ENCODE measurements at places on chromosomes 4 and X.

GRCh38 chr4:169098054-169098497 is 88.0 kb upstream of the CBR4 start:
- no peak for DNase-seq

- no peak for DNase-seq
Observed at GRCh38 chrX:153365670-153366069, 31.7 kb downstream of the ZNF275 start.

DNA sequence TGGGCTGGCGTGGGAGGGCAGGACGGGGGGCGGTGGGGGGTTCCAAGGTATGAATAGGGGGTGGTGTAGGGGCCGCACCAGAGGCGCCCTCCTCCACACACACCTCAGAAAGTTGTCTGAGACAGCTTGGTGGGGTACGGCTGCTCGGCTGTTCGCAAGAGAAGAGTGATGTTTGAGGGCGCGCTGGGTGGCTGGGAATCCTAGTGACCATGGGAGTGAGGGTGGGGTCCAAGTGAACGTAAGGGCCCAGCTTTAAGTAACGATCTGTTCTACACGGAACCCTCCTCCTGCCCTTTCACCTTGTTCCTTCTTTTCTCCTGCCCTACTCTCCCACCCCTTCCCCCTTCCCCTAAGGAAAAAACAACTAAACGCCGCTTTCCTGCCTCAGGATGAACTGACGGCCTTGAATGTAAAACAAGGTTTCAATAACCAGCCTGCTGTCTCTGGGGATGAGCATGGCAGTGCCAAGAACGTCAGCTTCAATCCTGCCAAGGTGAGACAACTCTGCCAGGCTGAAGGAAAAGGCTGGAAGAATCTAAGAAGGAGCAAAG is 664 bp downstream of the MED12 start:
- DNase-seq, result no peak

- DNase-seq, result no peak
Observed at GRCh38 chr4:23828020-23828715, 61.7 kb downstream of the PPARGC1A start.

GRCh38 chrX:65451663-65452062 is 82.9 kb downstream of the LAS1L start:
- peak; percentile 17 for DNase-seq

GRCh38 chr4:128354205-128354821 is 66.7 kb upstream of the PGRMC2 start:
- DNase-seq, result peak; percentile 40

DNA sequence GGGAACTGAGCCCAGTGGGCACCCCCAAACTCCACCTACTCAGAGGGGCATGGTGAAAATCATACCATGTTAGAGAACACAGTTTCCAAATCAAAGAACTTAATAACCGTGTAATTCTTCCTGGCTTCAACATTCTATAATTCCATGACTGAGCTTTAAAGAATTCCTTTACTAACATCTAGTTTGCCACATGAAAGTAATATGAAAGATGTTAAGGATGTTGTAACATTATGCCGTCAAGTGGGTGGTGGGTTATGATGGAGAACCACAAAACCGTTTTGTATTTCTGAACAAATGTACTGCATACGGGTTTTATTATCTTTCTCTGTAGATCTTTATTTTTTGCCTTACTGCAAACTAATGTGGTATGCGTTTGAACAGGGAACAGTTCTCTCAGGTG is 549.0 kb upstream of the MAGEB2 start:
- no peak for DNase-seq

GRCh38 chrX:152641996-152642395 is 4.3 kb downstream of the GABRQ start:
- no peak for DNase-seq

DNA sequence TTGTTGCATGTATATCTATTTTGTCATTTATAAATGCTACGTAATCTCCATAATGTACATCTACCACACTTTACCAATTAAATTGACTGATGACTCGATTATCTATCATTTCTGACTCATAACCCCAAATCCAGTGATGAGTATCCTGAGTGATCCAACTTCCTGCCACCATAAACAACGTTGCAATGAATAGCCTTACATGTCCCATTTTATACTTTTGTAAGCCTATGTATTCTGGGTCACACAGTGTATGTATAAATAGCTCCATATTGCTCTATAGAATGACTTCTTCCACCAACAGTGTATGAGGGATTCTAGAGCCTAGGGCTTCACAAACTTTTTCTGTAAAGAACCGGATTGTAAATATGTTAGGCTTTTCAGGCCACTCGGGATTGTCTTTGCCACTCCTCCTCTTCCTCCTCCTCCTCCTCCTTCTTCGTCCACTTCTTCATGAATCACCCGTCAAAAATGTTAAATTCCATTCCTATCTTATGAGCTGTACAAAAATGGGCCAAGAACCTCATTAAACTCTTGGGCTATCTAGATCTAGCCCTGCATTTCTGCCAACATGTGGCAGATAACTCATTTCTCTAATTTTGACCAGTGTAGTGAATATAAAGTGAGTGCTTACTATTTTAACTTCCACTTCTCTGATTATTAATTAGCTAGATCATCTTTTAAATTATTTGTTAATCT is 672.2 kb upstream of the AMOT start:
- DNase-seq, result peak; percentile 18

- no peak for DNase-seq
Observed at GRCh38 chr4:150033081-150033480, 45.2 kb upstream of the DCLK2 start.
